ENCODE measurements at places on chromosomes 12 and 14.

DNA sequence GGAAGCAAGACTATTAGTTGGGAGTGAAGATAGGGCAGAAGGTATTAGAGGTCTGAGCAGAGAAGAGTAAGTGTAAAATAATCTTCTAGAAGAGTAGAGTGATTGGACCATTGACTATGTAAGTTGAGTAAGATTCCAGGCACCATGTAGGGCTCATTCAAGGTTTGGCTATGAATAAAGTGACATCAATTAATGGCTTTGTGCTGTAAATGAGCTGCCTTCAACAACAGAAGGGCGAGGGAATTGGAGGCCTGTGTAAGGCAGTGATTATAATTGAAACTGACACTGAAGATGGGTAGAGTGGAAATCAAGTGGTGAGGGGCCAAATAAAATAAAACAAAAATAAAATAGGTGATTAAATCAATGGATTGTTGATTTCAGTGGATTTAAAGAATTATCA lies 26.4 kb downstream of the PTPRQ start:
- no peak for DNase-seq

GRCh38 chr14:104751539-104752422 lies 1.2 kb upstream of the SIVA1 start:
- DNase-seq: no peak

DNA sequence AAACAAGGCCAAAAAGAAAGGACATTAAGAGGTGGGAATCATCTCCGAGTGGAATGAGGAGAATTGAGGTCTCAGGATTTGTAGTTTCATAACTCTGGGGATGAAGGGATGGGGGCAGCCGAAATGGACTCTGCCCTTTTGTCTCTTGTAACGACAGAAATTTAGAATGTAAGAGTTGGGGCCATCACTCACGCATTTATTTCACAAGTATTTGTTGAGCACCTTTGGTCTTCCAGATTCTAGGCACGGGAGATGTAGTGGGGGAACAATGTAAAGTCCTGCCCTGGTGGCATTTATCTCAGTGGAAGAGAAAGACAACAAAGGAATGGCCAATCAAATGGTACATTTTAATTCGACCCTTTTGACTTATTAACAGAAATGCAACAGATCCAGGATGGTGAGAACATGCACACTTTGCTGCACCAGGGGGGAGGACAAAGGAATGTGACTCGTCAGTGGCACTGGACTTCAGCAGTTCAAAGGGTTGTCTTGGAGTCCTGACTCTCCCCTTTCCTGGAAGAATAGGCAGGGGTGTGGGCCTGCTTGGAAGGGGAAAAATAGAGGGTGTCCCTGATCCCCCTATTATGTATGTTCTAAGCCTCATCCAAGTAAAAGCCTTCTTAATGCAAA lies 102.0 kb downstream of the TMEM30B start:
- DNase-seq: no peak

- DNase-seq: no peak
Observed at GRCh38 chr14:89771251-89771650, 183.3 kb downstream of the EFCAB11 start.

DNA sequence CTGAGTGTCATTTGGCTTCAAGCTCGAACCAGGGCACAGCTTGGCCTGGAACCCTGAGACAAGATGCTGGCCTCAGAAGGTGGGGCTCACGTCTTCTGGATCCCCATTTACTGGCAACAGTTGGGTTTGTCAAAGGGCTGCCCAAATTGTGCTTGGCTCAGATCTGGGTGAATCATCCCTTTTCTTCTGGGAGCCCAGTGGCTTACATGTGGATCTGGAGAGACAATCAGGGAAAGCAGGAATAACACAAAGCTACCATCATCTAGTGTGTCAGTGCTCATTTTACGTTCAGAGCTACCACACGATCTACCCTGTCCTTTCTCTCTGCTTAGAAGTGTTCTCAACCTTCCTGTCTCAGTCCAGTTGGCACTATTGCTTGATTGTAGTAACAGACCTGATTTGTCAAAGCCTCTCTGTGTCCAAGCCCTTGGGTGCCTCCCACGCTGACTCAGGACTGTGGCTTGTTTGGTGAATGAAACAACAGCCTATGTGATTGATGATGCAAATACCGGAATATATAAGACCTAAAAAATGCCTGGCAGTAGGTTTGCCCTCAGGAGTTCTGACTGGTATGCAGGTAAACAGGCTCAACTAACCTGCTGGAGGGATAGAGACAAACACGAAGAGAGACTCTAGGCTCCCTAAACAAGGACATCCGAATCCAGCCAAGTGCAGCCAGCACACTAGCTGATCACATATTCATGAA lies 974.3 kb downstream of the VRK1 start:
- DNase-seq: no peak

DNA sequence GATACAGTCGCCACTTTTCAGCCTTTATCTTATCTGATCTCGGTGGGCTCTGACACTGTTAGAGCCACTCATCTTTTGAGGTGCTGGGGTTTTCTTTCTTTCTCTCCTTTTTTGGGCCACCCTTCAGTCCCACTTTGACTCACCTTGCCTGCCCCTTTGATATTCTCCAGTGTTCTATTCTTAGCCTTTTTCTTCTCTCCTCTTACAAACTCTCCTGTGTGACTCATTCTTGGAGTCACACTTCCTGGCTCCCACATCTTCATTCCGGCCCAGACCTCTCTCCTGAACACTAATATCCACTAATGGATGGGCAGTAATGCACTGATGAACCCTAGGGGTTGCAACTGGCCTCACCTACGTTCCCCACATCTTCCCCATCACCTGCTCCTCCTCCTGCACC lies 2.2 kb upstream of the DCD start:
- DNase-seq: no peak

Measured in suppressor macrophage (primary cell).